ENCODE measurements at places on chromosomes 6 and 20. TPM values are rescaled to one million over a fixed set of nuclear protein-coding genes. Genes with fewer than 3 reads are reported as not detected.

GRCh38 chr20:41456351-41456750, 89.7 kb upstream of the EMILIN3 start:
- no peak for DNase-seq

GRCh38 chr6:56984361-56984760, 29.5 kb downstream of the BEND6 start:
- no peak for DNase-seq

- DNase-seq, result peak; percentile 83
Observed at GRCh38 chr6:32838114-32838958, at the start of gene TAP2. TAP2 (minus strand) TSS chr6:32838739; CDS start chr6:32838233, 506 bp downstream.

GLP1R gene
- 0.58 TPM for total RNA-seq

- no peak for DNase-seq
Observed at GRCh38 chr6:1747003-1747402, 137.3 kb downstream of the FOXC1 start.

DNA sequence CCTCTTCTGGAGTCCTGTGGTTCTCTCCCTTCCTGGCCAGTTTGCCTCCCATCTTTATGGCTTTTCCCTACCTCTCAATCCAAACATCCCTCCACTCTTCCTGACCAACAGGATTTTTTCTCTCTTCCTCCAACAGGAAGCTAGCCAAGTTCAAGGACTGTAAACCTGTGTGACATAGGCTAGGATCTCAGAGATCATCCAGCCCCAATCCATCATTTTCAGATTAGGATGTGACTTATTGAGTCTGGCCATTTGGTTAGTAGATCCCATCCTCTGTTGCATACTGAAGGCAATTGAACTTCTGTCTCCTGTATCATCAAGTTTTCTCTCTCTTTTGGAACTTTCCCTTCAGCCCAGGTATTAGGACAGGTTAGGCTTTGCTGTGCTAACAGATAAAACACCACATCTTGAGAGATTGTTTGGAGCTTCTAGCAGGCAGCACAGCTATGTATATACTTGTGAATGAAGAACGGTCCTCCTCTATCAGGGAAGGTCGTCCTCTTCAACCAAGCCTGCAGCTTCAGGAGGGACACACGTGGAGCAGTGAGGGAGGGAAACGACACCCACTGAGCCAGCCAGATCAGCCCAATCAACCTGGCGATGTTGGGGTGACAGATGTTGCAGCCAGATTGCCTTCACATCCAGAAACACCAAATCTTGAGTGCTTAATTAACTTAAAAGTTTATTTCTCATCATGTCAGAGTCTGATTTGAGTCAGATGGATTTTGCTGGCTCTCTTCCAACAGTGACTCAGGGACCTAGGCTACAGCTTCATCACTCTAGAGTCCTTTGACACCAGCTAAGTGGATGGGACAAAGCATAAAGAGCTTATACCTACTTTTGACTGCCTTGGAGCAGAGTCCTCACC, 106.8 kb downstream of the GJA10 start:
- no peak for DNase-seq

Data from urinary bladder (tissue), 4 donors.